ENCODE measurements at places on chromosomes 7 and 10. TPM values are rescaled to one million over a fixed set of nuclear protein-coding genes. Genes with fewer than 3 reads are reported as not detected.

The PPP1R9A gene
- polyA plus RNA-seq = 3.0 TPM

The SVOPL gene
- 1.4 TPM for polyA plus RNA-seq

The FEZF1 gene
- polyA plus RNA-seq = 15.7 TPM

The AMPH gene
- polyA plus RNA-seq = 3.6 TPM

The RELN gene
- 0.11 TPM for polyA plus RNA-seq

The SHH gene
- polyA plus RNA-seq = not detected

The PKD2L1 gene
- 0.33 TPM for polyA plus RNA-seq

The CRPPA gene
- polyA plus RNA-seq = 0.20 TPM

The DNMBP gene
- 19.1 TPM for polyA plus RNA-seq

The LEP gene
- not detected for polyA plus RNA-seq

The TFEC gene
- not detected for polyA plus RNA-seq

The GRID2IP gene
- polyA plus RNA-seq = 1.5 TPM

The DCLRE1C gene
- polyA plus RNA-seq = 0.64 TPM

The RSPH10B gene
- 0.25 TPM for polyA plus RNA-seq
